ENCODE measurements at places on chromosomes 12 and 14. TPM values are rescaled to one million over a fixed set of nuclear protein-coding genes. Genes with fewer than 3 reads are reported as not detected.
A peak's percentile ranks its signal among the peaks of the same experiment; 100 is the strongest.

DNA sequence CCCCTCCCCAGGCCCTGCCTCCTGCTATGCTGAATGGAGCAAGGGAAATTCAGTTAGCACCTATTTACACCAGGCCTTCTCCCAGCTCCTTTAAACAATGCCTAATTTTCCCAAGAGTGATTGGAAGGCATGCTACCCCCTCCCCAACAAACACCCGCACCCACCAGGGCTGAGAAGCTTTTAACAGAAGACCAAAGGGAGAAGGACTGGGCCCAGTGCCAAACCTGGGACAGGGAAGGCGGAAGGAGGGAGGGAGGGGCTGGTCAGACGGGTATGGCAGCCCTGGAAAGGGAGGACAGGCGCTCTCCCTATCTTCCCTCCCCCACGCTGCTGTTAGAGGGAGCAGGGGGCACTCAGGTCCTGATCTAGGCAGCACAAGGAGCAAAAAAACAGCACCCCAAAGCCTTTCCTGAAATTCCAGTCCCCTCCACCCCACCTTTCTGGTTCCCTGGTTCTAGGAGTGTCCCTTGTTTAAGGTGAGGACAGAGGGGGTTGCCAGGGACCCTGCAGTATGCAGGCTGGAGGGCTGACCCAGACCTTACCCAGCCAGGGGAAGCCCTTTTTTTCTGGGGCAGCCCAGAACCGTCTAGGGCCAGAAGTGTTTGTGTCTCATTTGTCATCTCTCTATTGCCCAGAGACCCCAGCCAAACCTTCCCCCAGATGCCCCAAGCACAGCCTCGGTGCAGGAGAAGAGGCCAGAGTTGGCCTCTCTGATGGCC lies 2.4 kb upstream of the KRT8 start:
- no peaks in the 10 kb centered on the region for H3K27me3 ChIP-seq
- DNase-seq: no peak

GRCh38 chr14:75884198-75884611 lies 97.6 kb downstream of the TGFB3 start:
- H3K36me3 ChIP-seq: no peaks in the 10 kb centered on the region
- no peaks in the 10 kb centered on the region for H3K4me1 ChIP-seq
- H3K27me3 ChIP-seq: no peaks in the 10 kb centered on the region
- H3K4me3 ChIP-seq: no peak overlapping the region
- DNase-seq: no peak

- H3K27me3 ChIP-seq: no peaks in the 10 kb centered on the region
- H3K27ac ChIP-seq: no peak overlapping the region
- DNase-seq: no peak
- no peaks in the 10 kb centered on the region for H3K36me3 ChIP-seq
- no peak overlapping the region for H3K4me3 ChIP-seq
Measured at GRCh38 chr12:12294215-12295005, 27.6 kb upstream of the LRP6 start.

DNA sequence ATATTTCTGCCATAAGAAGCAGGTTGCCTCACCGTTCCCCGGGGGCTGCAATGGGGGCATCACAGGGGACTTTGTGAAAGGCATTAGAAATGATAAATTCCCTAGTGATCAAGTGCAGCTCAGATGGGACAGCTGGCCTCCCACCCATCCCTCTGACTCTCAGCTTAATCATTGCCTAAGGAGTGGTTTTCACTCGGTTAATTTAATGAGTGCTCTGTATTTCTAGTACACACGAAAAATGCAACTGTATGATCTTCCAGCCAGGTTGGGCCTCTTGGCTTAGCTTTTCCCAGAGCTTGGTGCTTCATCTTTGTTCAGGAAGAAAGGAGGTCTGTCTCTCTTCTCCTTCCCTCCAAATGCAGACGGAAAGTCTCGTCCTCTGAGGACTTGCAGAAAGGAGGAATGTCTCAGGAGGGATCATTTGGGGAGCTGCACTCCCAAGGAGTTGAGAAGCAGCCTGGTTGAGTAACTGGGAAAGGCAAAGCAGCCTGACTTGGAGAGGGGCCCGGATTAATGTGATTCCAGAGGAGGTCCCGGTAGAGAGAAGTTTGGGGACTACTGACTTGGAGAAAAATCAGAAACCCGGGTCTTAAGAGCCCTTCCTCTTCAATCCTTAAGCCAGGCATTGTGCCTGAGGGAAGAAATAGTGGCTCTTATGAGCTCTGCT lies 7.2 kb downstream of the CD9 start:
- H3K4me1 ChIP-seq: peaks cover 77% of the 10 kb centered on the region
- no peak for DNase-seq
- H3K36me3 ChIP-seq: peaks cover 13% of the 10 kb centered on the region
- H3K27ac ChIP-seq: peak overlapping the region; percentile 93
- H3K27me3 ChIP-seq: no peaks in the 10 kb centered on the region

MYRFL gene
- not detected for total RNA-seq

DNA sequence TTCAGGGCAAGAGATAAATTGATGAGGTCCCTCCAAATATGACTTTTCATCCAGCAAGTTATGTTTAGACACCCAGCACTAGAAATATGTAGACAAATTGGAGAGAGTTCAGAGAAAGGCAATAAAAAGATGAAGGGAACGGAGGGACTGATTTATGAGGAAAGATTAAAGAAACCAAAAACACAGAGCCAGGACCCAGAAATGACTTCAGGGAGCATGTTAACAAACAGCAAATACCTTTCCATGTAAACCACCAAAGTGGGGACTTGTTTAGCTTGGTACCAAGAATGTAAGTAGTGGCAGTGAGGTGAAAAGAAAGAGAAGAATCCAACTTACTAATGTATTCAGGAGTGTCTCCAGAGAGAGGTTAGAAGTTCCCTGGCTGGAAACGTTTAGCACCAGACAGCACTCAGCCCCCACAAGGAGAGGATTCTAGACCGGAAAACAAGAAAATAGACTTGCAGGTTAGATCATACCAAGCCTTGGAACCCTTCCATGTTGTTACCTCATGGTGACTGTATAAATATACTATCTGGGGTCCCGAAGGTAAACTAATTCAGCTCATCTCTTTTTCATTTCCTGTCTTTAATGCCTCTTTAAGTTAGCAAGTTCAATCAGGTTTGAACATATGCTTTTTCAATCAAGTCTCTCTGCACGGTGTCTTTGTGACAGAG lies 79.2 kb downstream of the TBC1D30 start:
- no peaks in the 10 kb centered on the region for H3K4me1 ChIP-seq
- no peak overlapping the region for H3K4me3 ChIP-seq
- H3K36me3 ChIP-seq: no peaks in the 10 kb centered on the region
- H3K27ac ChIP-seq: no peak overlapping the region
- no peaks in the 10 kb centered on the region for H3K27me3 ChIP-seq
- no peak for DNase-seq

- H3K27me3 ChIP-seq: no peaks in the 10 kb centered on the region
- DNase-seq: no peak
- H3K4me1 ChIP-seq: peaks cover 20% of the 10 kb centered on the region
- H3K36me3 ChIP-seq: no peaks in the 10 kb centered on the region
- H3K27ac ChIP-seq: no peak overlapping the region
- H3K4me3 ChIP-seq: no peak overlapping the region
Measured at GRCh38 chr12:122006186-122006926, 15.3 kb upstream of the BCL7A start.

DNA sequence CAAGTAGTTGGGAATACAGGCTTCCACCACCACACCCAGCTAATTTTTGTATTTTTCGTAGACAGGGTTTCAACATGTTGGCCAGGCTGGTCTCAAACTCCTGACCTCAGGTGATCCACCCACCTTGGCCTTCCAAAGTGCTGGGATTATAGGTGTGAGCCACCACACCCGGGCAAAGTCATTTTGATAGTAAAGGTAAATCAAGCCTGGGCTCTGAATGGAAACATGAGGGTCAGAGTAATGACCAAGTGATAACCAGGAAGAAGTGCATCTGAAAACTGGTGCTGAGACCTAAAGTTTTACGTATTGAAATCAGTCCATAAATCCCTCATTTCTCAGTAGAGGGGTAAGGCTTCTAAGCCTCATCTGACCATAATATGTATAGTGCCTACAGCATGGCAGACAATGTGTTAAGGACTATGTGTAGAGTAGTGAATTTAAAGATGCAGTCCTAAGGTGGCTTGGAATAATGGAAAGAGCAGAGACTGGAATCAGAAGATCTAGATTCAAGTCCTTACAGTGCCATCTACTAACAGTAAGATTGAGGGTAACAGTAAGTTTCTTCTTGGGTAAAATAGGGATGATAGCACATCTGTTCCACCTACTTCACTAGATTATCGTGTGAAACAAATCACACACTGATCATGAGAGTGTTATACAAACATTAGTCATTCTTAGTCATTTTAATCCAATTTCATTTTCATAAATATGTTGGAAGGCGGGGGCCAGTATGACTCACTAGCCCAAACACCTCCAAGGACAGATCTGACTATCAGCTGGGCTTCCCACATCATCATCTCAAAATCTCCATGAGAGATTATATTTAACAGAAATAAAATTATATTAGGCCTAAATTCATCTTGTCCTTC lies 11.2 kb downstream of the MAP4K5 start:
- peak overlapping the region; percentile 69 for H3K27ac ChIP-seq
- no peaks in the 10 kb centered on the region for H3K36me3 ChIP-seq
- peaks cover 9% of the 10 kb centered on the region for H3K4me1 ChIP-seq
- H3K4me3 ChIP-seq: no peak overlapping the region

GRCh38 chr12:56206452-56207166 lies 15.1 kb downstream of the RNF41 start:
- H3K4me1 ChIP-seq: peaks cover 2% of the 10 kb centered on the region
- peaks cover 60% of the 10 kb centered on the region for H3K36me3 ChIP-seq
- peak; percentile 76 for DNase-seq
- no peak overlapping the region for H3K4me3 ChIP-seq
- peak overlapping the region; percentile 4 for H3K27ac ChIP-seq
- no peaks in the 10 kb centered on the region for H3K27me3 ChIP-seq

GPX2 gene
- total RNA-seq: not detected

GRCh38 chr14:103016071-103016470 lies 41.3 kb downstream of the CDC42BPB start:
- no peaks in the 10 kb centered on the region for H3K4me1 ChIP-seq
- H3K27me3 ChIP-seq: no peaks in the 10 kb centered on the region
- no peak overlapping the region for H3K27ac ChIP-seq
- H3K36me3 ChIP-seq: peaks cover 3% of the 10 kb centered on the region

- no peaks in the 10 kb centered on the region for H3K4me1 ChIP-seq
- no peak for DNase-seq
- no peak overlapping the region for H3K27ac ChIP-seq
- H3K36me3 ChIP-seq: no peaks in the 10 kb centered on the region
- H3K27me3 ChIP-seq: no peaks in the 10 kb centered on the region
Measured at GRCh38 chr14:77870646-77871045, 70.7 kb downstream of the ADCK1 start.

DNA sequence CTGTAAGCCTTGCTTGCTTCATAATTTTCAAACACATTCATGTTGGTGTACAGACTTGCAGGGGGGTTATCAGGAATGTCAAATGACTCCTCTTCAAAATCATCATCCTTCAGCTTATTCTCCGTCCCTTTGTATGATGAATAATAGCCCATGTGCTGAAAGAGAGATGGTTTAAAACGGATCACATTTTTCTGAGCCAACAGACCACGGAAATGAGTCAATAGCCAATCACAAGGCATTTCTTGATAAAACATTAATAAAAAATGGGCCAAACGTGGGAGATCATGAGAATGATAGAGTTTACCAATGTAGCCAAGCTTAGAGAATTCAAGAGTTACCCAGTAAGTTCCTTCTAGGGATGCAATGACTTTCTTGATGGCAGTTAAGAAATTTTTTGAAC lies 105.5 kb downstream of the NTS start:
- H3K27ac ChIP-seq: no peak overlapping the region
- H3K27me3 ChIP-seq: no peaks in the 10 kb centered on the region
- H3K4me3 ChIP-seq: no peak overlapping the region
- H3K36me3 ChIP-seq: no peaks in the 10 kb centered on the region
- DNase-seq: no peak

CSAD gene
- total RNA-seq: 30.7 TPM

GPR33 gene
- total RNA-seq: not detected

DNA sequence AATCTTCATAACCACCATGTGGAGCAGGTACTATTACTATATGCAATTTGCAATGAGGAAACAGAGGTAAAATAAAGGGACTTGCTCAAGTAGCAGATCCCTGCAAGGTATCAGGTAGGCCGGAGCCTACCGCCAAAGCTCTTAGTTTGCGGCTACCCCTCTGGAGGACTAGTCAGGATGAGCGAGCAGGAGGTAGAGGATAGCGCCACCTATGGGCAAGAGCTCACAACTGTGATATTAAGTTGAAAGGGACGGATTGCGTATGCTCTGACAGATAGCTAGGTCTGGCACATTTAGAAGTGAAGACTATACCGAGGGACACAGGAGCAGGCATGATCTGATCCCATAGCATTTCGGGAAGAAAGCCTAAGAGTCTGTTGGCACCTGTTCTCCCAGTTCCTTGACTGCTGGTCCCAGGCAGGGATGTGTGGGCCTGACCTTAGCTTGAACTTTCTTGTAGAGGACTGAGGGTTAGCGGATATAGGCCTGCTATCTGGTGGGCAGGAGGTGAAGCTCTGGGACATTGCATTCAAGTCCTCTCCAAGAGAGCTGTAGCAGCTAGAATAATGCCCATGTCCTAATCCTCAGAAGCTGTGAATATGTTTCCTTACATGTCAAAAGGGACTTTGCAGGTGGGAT lies 48.0 kb downstream of the SLC17A8 start:
- H3K4me1 ChIP-seq: no peaks in the 10 kb centered on the region
- no peaks in the 10 kb centered on the region for H3K27me3 ChIP-seq
- H3K27ac ChIP-seq: no peak overlapping the region
- no peak overlapping the region for H3K4me3 ChIP-seq

DNA sequence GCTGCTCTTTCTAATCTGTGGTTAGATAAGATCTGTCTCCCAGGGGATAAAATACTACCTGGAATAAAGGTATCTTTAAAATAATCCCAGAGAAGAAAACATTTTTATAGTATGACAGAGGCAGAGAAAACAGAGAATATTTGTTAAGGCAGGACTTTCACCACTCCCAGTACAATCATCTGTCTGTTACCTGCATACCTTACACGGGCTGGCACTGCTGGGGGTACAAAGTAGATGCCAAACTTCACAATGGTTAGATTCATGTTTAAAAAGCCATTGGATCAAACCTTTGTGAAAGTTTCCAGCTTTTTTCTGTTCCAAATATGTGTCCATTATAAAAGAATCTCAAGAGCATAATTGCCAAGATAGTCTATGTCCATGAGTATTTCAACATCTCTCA lies 273.6 kb upstream of the BTG1 start:
- H3K4me1 ChIP-seq: no peaks in the 10 kb centered on the region
- H3K36me3 ChIP-seq: no peaks in the 10 kb centered on the region
- H3K27me3 ChIP-seq: no peaks in the 10 kb centered on the region
- no peak overlapping the region for H3K27ac ChIP-seq
- H3K4me3 ChIP-seq: no peak overlapping the region
- no peak for DNase-seq

GRCh38 chr12:49974677-49975317 lies 2.0 kb downstream of the AQP6 start:
- H3K27me3 ChIP-seq: no peaks in the 10 kb centered on the region
- peak overlapping the region; percentile 56 for H3K27ac ChIP-seq
- no peak for DNase-seq
- no peaks in the 10 kb centered on the region for H3K36me3 ChIP-seq
- peak overlapping the region; percentile 38 for H3K4me3 ChIP-seq

GRCh38 chr12:79553863-79554574 lies 136.7 kb downstream of the PAWR start:
- peaks cover 3% of the 10 kb centered on the region for H3K4me1 ChIP-seq
- H3K27ac ChIP-seq: no peak overlapping the region
- H3K27me3 ChIP-seq: no peaks in the 10 kb centered on the region
- no peak for DNase-seq
- H3K36me3 ChIP-seq: no peaks in the 10 kb centered on the region

GRCh38 chr14:99072433-99072832 lies 199.6 kb downstream of the BCL11B start:
- no peak overlapping the region for H3K4me3 ChIP-seq
- no peaks in the 10 kb centered on the region for H3K4me1 ChIP-seq
- DNase-seq: no peak
- H3K27me3 ChIP-seq: no peaks in the 10 kb centered on the region
- no peaks in the 10 kb centered on the region for H3K36me3 ChIP-seq

EFS gene
- 38.1 TPM for total RNA-seq

Measured in ascending aorta (tissue), 2 donors.